ENCODE measurements at places on chromosomes 6 and 20. TPM values are rescaled to one million over a fixed set of nuclear protein-coding genes. Genes with fewer than 3 reads are reported as not detected.
A peak's percentile ranks its signal among the peaks of the same experiment; 100 is the strongest.

Gene MRPS18B
- total RNA-seq: 28.5 TPM

Gene JPH2
- total RNA-seq: 7.6 TPM

Gene IL20RA
- total RNA-seq: 3.9 TPM

Gene OTOR
- not detected for total RNA-seq

Gene SGK2
- total RNA-seq: 21.7 TPM

Gene GPLD1
- total RNA-seq: not detected

Gene SLC17A4
- total RNA-seq: 0.58 TPM

Gene MTHFD1L
- 13.8 TPM for total RNA-seq

Gene VIP
- 30.9 TPM for total RNA-seq

Gene ELMO2
- total RNA-seq: 30.1 TPM

GRCh38 chr20:58670659-58671058 is 19.6 kb downstream of the STX16 start:
- no peak for DNase-seq

DNA sequence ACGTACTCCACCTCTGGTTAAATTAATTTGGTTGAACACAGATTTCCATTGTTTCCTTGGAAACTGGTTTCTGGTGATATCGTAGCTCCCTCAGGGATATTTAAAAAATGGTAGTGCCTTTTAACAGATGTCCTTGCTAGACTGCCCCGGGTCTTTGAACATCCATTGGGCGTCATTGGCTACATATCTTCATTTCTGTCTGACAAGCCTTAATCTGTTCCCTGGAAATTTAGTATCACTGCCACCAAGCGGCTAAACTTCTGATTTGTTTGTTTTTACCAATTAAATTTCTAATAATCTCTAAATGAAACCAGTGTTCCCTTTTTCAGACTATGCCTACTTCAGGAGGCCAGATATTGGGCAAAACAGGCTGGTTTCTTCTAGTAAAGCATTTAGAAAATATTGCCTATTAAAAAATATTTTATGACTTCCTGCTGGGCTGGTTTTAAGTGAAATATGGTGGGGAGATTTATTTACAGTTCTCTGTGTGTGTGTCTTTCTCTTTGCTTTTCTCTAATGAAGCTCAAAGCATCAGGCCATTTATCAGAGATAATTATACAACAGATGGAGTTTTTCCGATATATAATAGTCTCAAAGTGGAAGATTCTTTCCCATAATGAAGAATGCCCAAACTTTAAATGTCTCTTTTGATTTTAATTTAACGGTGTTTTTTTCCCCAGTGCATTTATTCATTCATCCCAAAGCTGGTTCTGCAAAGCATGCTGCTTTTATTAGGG is 249.5 kb downstream of the ZFAND3 start:
- DNase-seq: no peak

DNA sequence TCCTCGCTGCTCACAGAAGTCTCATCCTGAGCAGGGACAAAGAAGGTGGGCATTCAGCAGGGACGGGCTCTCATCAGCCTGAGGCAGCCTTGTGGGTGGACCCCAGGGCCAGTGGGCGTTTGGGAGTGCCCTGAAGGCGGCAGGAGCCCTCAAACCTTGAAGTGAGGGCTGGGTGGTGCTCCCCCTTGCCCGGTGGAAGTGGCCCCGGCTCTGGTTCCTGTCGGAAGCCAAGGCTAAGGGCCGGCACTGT is 110.5 kb downstream of the NOL4L start:
- no peak for DNase-seq

DNA sequence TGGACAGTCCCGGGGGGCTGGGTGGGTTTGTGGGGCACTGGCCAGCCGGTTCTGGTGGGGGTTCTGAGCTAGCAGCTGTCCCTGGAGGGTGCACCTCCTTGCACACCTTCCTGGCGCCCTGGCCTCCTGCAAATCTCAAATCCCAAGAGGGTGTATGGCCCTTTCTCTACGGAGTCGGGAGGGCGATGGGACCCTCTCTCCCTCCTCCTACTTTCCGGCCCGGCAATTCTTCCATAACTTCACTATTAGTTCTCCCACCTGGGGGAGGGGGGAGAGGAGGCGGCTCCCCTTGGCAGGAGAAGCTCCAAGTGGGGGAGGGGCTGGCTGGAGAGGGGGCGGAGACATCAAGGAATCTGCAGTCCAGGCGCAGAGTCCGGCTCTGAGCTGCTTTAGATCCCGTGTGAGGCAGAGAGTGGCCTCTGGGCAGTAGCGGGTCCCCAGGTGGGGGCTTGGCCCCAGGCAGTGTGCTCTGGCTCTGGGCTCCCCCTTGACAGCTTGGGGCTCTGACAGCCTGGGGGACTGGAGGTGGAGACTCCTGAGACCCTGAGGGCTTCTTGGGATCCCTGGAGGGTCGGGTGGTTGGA is 1.4 kb upstream of the LAMA5 start:
- peak; percentile 47 for DNase-seq

- DNase-seq: no peak
These were observed 147.5 kb upstream of the SMLR1 start for GRCh38 chr6:130679684-130680083.

- peak; percentile 90 for DNase-seq
These were observed at the start of gene C6orf47 for GRCh38 chr6:31660381-31661261. Gene C6orf47 (minus strand): TSS chr6:31660778. CDS start chr6:31659947, 831 bp downstream.

GRCh38 chr6:139602577-139602976 is 228.1 kb upstream of the CITED2 start:
- no peak for DNase-seq

DNA sequence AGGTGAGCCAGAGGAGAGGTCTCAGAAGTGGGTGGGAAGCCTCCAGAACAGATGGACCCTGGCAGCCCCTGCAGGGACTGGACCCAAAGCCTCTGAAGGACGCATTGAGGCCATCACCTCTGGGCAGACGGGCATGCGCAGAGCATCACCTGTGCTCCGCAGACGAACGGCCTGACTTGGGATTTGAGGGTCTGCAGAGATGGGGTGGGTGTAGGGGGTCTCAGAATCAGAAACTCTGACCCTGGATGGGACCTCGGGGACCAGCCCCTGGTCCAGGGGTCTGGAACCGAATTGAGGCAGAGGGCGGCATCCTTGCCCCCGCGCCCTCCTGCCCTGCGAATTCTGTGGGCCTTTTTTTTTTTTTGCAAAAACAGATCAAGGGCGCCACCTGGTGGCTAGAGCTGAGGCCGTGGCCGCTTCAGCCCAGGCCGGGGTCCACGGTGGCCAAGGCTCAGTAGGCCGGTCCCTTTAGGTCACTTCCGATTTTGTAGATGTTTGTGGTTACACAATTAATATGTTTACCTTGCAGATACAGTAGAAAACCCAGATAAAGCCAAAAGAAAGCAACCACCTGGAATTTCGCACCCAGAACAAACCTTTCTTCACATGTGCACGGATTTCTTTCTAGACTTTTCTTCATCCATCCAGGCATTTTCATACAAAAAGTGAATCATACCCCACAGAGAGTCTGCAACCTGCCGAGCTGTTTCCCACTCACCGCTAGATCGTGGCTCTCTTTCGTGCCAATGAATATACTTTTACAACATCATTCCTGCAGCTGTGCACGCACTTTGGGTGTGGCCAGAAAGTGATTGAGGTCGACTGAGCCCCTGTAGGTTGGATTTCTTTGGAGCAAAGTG is 25.9 kb downstream of the ZBP1 start:
- DNase-seq: peak; percentile 75

DNA sequence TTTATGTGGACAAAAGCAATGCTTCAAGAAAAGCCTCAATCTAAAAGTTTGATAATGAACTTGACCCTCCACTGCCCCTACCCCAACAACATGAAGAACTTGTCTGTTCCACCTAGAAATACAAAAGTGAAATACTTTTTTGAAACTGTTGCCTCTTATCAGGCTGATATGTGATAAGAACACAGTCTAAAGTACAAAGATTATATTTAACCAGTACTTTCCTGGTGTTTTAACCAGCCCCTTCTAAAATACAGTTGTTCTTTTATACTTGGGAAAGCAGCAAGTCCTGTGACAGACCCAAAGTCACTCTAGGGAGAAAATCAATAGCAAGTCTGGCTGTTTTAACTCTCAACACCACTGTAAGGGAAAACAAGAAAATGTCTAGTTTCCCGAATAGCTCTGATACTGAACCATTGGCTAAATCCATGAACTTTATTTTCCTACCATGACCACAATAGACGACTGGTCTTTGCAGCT is 6.6 kb downstream of the OARD1 start:
- no peak for DNase-seq

GRCh38 chr6:63268574-63268973 is 51.2 kb downstream of the LGSN start:
- no peak for DNase-seq

DNA sequence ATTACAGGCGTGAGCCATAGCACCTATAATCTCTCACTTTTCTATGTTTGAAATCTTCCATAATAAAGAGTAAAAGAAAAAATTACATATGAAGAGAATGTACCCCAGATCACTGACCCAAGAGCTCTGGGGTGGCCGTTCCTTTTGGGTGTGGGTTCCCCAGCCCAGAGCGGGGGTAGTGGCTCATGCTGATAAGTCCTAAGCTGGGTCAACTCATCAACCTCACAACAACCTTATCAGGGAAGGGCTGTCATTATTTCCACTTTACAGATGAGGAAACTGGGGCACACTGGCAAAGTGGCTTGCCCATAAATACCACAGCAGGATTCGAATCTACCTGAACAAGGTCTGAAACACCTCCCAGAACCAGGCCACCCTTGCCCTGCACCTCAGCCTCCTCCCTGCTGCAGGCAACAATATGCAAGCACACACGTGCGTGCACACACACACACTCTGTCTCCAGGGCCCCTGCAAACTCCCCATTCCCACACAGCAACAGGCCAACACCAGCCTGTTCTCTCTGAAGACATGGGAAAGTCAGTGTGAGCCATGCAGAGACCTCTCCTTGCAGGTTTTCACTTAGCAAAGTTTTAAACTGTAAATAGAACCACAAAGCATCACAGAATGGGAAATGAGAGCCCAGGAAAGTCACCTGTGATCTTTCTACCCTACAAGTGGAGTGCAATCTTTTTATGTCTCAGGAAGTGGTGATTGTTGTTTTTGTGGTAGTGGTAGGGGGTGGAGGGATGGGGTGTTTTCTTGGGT is 27.7 kb downstream of the BFSP1 start:
- no peak for DNase-seq

GRCh38 chr20:62816031-62816883 is 593 bp upstream of the COL9A3 start:
- DNase-seq: peak; percentile 63

DNA sequence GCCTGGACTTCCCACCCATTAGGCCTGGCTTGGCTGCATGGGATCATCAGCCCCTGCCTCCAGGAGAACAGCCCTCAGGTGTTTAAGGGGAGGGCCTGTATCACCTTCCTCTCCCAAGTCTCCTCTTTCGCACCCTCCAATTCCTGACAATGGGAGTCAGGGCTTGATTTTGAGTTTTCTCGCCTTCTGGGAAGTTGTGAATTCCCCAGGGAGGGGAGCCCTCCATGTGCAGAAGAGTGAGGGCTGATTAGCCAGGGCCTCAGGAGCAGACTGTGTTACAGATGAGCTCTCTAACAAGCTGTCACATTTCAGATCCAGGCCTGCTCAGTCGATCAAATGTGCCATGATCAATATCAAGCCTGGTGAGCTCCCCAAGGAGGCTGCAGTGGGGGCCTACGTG is 42.4 kb downstream of the CNBD2 start:
- DNase-seq: no peak

DNA sequence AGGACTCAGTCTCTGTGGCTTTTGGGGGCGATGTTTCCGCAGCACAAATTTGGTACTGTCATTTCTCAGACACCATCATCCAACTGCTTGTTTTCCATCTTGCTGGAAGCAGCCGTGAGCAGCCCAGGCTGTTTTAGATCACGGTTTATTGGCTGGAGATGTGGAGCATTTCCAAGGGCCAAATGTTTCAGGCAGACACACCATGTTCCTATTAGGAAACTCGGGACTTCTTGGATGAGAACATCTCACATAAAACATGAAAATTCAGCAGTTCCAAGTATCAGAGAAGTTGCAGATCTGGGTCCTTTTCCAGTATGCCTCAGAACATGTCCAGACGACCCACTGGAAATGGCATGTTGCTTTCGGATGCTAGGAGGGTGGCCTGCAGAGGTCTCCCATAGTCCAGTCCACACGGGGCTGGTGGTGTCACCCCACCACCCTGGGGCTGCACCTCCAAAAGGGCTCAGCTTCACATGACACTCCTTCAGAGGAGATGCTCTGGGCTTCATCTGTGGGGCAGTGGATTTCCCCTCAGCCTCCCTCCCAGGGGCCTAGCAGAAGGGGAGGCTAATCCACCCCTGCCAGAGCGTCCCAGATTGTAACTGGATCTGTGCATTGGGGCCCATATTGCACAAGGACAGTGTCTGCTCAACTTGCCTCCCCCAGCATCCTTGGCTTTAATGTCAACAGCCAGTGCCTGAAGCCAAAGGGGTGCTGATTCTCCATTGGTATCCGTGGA is 176.3 kb downstream of the SCP2D1 start:
- peak; percentile 80 for DNase-seq

GRCh38 chr20:44336086-44336485 is 757 bp upstream of the R3HDML start:
- DNase-seq: no peak

DNA sequence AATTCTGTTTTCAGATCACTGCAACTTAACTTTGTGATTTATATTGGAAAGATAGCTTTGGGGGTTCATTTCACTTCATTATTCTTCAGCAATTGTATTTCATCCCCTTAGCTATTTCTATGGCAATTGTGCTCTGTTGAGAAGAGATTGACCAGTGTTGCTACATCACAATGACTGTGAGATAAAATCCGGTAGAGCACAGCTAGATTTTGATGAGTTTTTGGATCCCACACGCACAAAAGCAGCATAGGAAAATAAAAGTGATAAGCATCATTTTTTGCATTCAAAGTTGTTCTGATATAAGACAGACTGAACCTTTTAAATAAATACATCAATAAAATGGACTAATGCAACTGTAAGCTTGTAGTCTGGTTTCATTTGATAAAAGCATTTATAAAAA is 734.8 kb downstream of the KIF16B start:
- no peak for DNase-seq

- DNase-seq: no peak
These were observed 52.4 kb upstream of the SIM1 start for GRCh38 chr6:100517106-100517505.

DNA sequence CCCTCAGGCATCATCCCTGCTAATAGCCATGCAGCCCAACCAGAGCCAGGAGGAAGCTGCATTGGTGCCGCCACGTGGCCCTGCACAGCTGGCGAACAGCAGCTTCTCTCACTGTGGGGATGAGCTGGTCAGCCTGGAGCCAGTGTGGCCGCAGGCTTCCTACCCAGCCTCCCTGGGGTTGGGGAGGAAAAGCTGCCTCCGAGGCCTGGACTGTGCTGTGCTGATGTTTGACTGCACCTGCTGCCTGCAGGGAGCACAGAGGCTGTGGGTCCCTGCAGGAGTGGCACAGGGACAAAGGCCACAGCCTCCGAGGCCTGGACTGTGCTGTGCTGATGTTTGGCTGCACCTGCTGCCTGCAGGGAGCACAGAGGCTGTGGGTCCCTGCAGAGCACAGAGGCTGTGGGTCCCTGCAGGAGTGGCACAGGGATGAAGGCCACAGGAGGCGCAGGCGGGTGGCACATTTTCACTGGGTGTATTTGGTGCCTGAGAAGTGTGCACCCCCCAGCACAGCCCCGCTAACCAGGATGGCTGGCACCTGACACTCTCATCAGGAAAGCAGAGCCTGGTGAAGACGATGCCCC is 83.9 kb downstream of the DLL1 start:
- no peak for DNase-seq

GRCh38 chr6:157217894-157218370 is 105.4 kb downstream of the TMEM242 start:
- DNase-seq: no peak

GRCh38 chr6:136471372-136471771 is 78.8 kb downstream of the MAP7 start:
- DNase-seq: no peak

- DNase-seq: no peak
These were observed 354.4 kb upstream of the RSPO3 start for GRCh38 chr6:126764104-126764503.

- DNase-seq: no peak
These were observed 232.2 kb upstream of the ARID1B start for GRCh38 chr6:156545021-156545420.

Data from stomach (tissue), 19 donors.